Effector memory CD4-positive, alpha-beta T cell (primary cell): ENCODE measurements at places on chromosomes 4 and X.

DNA sequence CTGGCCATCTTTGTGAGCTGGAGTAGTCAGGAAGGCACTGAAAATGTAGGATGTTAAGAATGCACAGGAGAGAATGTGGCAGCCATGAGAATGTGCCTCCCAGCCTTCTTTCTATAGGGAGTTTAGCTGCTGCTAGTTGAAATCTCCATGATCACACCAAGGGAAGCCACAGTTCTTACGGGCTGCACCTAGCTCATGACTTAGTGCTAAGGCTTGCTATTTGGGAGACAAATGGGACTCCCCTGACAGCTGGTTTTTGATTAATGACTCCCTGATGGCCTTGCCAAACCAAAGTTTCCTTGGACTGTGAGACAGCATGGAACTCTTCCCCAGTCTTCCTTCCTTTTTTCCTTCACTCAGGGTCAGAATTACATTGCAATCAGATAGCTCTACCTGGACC lies 9.2 kb downstream of the CTSO start:
- DNase-seq = no peak

DNA sequence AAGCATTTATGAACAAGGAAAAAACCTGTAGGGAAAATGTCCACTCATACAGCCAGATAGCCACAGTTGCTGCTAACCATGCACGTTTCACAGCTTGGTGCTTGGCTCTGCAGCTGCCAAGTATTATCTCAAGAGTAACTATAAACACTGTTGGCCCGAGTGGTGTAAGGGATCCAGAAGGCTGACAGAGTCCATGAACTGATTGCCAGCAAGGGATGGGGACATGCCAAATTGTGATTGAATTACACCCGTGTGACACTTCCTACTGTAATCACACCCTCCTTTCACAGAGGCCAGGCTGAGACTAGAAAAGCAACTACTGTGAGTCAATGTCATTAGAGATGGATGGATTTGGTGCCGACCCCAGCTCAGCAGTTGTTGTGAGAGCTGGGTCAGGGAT lies 223.9 kb upstream of the ANKRD50 start:
- no peak for DNase-seq

GRCh38 chrX:136032370-136032769 lies 47.1 kb downstream of the SLC9A6 start:
- no peak for DNase-seq

GRCh38 chr4:62194342-62194741 lies 994.2 kb downstream of the ADGRL3 start:
- DNase-seq = no peak

- no peak for DNase-seq
These were observed at the start of gene IL13RA1 for GRCh38 chrX:118726887-118727685. TSS of gene IL13RA1 (plus strand) at chrX:118727606. CDS start at chrX:118727639, 33 bp downstream.

- DNase-seq = peak; percentile 47
These were observed 4.5 kb downstream of the DTHD1 start for GRCh38 chr4:36285784-36286480.

DNA sequence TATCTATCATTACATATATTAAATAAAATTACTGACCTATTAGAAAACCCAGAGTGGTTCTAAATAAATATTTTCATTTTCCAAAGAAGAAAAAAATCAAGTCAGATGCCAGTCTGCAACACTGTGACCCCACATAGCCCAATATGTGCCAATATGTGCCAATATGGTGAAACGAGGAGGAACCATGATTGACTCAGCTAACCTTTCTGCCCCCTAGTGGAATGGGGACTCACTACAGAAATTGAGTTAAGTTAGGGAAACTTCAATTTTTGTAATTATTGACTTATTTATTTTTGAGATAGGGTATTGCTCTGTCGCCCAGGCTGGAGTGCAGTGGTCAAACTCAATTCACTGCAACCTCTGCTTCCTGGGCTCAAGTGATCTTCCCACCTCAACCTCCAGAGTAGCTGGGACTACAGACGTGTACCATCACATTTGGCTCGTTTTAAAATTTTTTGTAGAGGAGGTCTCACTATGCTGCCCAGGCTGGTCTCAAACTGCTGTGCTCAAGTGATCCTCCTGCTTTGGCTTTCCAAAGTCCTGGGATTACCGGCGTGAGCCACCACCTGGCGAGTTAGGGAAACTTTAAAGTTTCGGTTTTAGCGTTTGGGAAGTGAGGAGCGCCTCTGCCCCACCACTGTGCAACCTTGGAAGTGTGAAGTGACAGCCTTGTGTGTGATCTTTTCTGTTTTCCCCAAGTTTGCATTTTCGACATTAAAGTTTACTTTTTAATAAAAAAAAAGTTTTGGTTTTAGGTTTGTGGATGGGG lies 116.8 kb upstream of the SHISA3 start:
- no peak for DNase-seq

- DNase-seq = no peak
These were observed 852.9 kb downstream of the TECRL start for GRCh38 chr4:63556332-63556731.

DNA sequence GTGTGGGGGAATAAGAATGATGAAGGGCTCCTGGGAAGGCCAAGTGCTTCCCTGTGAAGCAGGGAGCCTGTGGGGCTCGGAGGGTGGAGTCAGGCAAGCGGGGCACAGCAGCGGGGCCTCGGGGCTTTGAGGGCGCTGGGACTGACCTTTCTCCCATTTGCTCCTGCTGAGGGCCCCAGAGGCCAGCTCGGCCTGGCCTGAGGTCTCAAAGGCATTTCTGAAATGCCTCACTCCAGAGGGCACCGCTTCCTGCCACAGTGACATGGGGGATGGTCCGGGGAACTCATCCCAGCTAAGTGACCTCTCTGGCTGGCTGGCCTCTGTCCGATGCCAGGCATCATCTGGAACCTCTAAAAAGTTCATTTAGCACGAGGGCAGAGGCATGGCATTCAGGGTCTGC lies 98.8 kb upstream of the STX18 start:
- DNase-seq = no peak

DNA sequence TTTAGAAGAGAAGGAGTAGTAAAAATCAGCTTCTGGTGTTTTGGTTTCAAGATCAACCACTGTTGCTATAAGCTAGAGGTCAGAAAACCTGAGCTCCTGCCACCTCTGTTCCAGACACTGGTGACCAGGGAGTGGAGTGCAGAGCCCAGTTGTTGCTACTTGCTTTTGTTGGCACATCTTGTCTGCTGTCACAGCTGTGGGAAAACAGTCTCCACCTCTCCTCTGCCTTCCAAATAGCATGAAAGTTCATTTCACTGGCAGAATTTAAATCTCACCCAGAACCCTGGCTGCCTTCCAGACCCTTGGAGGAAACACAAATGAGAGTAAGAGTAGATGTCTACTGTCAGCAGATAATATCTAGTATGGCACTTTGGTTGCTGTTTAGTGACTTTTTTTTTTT lies 297.5 kb upstream of the KLF3 start:
- DNase-seq = no peak

- DNase-seq = no peak
These were observed 65.6 kb downstream of the ATXN3L start for GRCh38 chrX:13254076-13254785.

- no peak for DNase-seq
These were observed 357.4 kb downstream of the STIM2 start for GRCh38 chr4:27218013-27218412.

GRCh38 chr4:55437356-55437796 lies 41.6 kb downstream of the TMEM165 start:
- DNase-seq = no peak

- no peak for DNase-seq
These were observed 109.9 kb upstream of the PTPN13 start for GRCh38 chr4:86484241-86484640.

- DNase-seq = no peak
These were observed 255.1 kb upstream of the GPC4 start for GRCh38 chrX:133670383-133670782.

DNA sequence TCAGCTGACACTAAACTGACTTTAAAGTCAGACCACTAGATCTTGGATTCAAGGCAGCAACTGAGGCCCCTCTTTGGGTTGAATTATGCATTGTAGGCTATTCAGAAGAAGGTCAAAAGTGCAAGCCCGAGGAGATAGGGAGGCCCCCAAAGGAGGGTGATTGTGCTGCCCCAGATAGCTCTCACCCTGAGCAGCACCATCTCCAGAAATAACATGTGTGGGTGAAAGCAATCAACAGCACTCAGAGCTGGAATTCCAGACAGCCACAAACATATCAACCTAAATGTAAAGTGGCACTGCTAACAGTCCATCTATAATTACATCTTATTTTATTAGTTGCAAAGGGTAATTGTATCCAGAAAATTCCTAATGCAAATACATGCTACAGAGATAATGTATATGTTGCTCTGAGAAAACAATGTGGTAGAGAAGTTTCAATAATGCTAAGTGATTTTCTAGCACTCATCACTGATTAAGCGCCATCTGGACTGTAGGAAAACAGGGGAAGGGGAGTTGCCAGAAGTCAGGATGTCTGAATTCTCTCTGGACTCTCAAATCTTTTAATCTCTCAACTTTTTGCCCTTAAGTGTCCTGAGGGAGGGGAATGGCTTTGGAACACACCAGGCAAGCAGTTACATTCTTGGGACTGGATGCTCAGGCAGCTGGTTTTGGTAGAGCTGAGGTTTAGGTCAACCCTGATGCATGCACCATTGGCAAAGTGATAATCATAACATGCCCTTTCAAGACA lies 61.8 kb upstream of the SFRP2 start:
- DNase-seq = no peak

DNA sequence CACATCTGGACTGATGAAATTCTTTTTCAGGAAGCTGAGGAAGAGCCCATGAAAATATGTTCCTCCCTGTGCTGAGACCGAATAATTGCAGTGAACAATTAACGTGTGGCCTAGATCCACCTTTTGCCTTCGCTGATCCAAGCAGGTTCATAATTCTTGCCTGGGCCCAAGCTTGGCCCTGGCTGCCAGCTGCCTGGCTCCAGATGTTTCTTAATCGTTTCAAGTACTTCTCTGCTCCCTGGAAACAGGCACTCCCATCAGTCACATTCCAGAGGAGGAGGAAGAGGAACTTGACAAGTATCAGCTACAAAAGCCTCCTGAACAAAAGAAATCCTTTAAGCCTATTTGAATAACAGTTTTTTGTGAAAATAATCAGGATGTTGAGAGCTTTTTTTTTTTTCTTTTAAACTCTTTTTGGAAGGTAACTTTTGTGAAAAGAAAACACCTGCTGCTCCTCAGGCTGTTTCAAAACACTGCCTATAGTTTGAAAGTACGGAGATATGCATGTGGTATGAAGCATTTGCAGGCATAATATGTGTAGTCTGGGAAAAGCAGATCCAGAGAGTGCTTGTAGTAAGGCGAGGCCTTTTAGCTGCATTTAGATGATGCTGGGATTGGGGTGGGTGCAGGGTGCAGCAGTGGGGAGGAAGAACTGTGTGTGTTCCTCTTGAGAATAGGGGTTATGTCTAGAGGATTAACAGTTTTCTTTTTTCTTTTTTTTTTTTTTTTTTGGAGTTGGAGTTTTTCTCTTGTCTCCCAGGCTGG lies 154.4 kb downstream of the PTTG2 start:
- DNase-seq = no peak

GRCh38 chr4:75637176-75637575 lies 6.8 kb upstream of the CDKL2 start:
- DNase-seq = no peak

DNA sequence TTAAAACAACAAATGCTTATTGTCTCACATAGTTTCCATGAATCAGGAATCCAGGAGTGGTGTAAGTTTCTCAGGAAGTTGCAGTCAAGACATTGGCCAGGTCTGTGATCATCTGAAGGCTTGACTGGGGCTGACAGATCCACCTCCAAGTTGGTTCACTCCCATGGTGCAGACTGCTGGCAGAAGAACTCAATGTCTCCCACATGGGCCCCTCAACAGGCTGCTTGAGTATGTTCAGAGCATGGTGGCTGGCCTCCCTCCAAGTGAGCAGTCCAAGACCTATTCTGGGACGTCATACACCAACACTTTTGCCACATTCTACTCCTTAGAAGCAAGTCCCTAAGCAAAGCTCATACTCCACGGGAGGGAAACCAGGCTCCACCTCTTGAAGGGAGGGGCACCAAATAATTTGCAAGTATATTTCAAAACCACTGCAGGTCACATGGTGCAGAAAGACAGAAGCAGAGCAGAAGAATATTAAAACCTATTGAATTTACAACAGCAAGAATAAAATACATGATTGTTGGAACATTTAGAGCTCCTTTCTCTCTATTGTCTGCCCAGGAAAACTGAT lies 35.3 kb downstream of the LGI2 start:
- DNase-seq = no peak

- no peak for DNase-seq
These were observed 86.2 kb upstream of the RPS6KA3 start for GRCh38 chrX:20352935-20353336.

- DNase-seq = no peak
These were observed 17.1 kb downstream of the CTBP1 start for GRCh38 chr4:1231637-1232360.

DNA sequence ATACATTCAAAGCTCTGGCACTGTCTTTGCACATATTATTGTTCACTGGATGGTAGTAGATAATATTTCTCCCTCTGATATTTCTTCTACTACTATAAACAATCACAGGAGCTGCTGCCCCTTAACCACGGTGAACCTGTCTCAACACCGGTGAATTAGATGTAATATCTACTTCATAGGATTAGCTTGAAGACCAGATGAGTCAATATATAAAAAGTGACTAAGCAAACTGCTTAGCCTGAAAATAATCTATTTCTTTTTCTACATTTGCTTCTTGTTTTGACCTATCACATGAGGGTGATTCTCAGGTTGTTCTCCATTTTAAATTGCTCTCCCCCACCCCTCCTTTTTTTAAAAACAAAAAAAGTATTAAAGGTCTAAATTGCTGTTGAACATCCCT lies 645.5 kb downstream of the ANKRD50 start:
- DNase-seq = no peak

DNA sequence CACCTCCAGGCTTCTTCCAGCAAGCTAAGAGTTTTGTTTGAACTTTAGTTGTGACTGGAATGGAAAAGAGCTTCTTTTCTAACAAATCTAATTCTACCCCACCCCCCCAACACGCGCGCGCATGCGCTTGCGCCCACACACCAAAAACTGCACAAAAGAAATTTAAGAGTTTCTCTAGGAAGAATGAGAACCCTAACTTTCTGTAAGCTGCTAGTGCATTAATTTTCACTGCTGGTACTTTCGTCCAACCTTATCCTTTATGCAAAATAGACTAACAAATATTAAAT lies 9.0 kb upstream of the INTU start:
- DNase-seq = no peak

DNA sequence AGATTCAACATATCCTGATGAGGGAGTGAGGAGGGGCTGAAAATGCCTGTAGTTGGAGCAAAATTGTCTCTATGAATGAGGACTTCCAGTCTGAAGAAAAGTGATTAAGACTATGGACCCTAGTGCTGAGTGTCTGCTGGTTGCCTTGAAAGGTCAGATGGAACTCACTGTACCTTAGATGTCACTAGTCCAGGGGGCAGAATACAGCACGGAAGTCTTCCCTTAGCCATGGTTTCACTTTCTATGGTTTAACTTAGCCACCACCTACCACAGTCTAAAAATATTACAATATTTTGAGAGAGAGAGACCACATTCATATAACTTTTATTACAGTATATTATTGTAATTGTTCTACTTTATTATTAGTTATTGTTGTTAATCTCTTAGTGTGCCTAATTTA lies 223.1 kb downstream of the FMR1NB start:
- DNase-seq = no peak

DNA sequence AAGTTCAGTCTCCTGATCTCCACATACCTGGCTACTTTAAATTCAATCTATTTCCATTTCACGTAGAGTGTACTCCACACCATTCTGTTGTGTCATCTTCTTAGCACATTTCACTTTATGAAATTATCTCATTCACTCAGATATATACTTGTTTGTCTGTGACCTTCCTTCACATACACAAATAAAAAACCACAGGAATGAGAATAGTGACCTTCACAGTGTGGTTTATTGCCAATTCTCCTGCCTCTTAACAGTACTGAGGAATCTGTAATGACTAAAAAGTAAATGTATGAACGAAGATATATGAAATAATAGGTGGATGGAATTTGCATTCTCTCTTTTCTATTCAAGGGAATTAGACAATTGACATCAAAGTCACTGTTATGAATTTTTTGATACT lies 183.9 kb upstream of the PCDH7 start:
- no peak for DNase-seq
